Muscle of back (tissue), 13 donors: ENCODE measurements at places on chromosomes 2 and 18. TPM values are rescaled to one million over a fixed set of nuclear protein-coding genes. Genes with fewer than 3 reads are reported as not detected.

The CMPK2 gene
- 3.1 TPM for polyA plus RNA-seq

The ROCK1 gene
- polyA plus RNA-seq = 40.2 TPM

The C2orf49 gene
- polyA plus RNA-seq = 18.7 TPM

The ARMC9 gene
- 6.7 TPM for polyA plus RNA-seq

The ZSWIM2 gene
- polyA plus RNA-seq = not detected

The NFATC1 gene
- 12.5 TPM for polyA plus RNA-seq

The RBM44 gene
- 0.29 TPM for polyA plus RNA-seq

The GRP gene
- not detected for polyA plus RNA-seq

The SS18 gene
- polyA plus RNA-seq = 32.1 TPM

The GRB14 gene
- polyA plus RNA-seq = 2.3 TPM

The MBP gene
- 13.2 TPM for polyA plus RNA-seq

The GALR1 gene
- polyA plus RNA-seq = 0.03 TPM

- no peak for DNase-seq
Observed at GRCh38 chr2:8368463-8368862, 313.4 kb upstream of the ID2 start.

GRCh38 chr2:161111531-161111930 is 48.7 kb upstream of the TANK start:
- no peak for DNase-seq

GRCh38 chr2:95385570-95385984 is 16.9 kb upstream of the FAHD2A start:
- no peak for DNase-seq

DNA sequence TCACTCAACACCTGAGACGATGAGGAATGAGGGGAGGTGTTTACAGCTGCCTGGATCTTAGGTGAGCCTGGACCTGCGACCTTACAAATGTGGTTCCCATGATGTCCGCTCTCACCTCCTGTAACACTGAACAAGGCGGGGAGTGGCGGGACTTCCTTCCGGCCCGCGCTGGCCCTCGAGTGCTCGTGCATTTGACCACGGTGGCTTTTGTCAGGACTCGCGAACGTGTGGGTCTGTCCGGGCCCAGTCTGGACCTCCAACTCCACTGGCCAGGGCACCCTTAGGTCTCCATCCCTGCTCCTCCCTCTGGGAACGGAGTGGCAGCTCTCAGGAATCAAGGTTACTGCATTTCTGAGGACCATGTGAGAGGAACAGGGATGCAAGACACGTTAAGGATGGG is 263.0 kb upstream of the SALL3 start:
- no peak for DNase-seq

GRCh38 chr2:148658807-148659722 is 14.5 kb downstream of the EPC2 start:
- no peak for DNase-seq

DNA sequence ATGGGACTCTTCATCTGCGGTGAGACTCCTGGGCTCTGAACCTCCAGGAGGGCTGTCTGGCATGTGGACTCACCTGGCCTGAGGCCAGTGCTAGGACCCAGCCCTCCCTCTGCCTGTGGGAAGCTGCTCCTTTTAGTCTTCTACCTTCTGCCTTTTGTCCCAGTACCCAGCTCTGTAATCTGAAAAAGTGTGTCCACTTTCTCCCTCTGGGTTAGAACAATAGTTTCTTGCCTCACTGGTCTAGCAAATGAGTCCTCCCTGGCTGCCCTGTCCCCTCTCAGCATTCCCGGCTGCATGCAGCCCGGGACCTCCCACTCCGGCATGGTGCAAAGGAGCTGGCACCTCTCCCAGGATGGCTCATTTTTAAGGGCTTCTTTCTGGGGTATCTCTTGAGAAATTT is 25.9 kb downstream of the GKN2 start:
- DNase-seq = no peak

- DNase-seq = no peak
Observed at GRCh38 chr2:43127208-43127940, 99.0 kb downstream of the ZFP36L2 start.

GRCh38 chr2:149799013-149799705 is 211.6 kb upstream of the MMADHC start:
- peak; percentile 44 for DNase-seq

DNA sequence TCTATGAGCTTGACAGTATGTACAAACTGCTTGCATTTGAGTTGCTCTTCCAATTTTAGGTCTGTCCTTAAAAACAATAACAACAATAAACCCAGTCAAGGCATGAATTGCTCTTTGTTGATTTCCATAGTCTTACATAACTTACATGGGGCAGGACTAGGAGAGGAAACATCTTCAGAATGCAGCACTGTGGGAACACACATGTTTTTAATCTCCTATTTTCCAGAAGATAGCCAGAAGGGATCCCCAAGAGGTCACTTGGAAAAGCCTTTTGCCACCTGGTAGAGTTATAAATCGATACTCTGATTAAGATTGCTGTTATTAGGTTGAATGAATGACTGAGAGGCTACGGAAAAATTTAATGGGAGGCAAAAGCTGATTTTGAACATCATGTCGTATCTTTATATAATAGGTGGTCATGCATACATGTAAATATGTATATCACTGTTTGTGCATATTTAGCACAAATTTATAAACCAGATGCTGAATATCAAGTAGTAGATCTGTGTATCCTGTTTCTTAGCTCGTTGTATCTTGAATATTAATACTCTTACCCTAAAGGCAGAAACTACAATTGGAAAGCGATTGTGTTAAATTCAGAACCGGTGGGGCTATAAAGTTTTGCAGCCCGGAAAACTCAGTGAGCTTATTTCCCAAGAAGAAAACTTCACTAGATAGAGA is 479.4 kb upstream of the TCF4 start:
- peak; percentile 75 for DNase-seq

- no peak for DNase-seq
Observed at GRCh38 chr2:105929516-105929915, 184.8 kb downstream of the NCK2 start.

- DNase-seq = no peak
Observed at GRCh38 chr2:203909974-203910373, 26.6 kb upstream of the ICOS start.

- no peak for DNase-seq
Observed at GRCh38 chr2:88637464-88637863, 10.2 kb upstream of the EIF2AK3 start.

DNA sequence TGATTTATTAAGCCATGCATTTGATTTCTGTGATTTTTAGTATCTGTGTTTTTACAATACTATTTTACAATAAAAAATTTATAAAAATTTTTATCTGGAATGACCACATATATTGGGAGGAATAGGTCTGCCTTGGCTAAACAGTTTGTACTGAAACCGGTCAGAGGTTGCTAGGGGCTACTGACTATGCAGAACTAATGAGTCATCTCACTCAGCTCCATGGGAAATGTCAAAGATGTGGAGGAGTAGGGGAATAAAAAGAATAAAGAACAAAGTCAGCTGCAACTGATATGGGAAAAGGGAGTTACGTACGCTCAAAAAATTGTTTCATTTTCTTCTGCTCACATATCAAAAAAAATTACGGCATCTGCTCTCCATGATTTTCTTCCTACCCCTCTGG is 8.6 kb upstream of the TMEM163 start:
- no peak for DNase-seq

GRCh38 chr2:240851078-240851991 is 17.3 kb upstream of the AGXT start:
- peak; percentile 80 for DNase-seq

DNA sequence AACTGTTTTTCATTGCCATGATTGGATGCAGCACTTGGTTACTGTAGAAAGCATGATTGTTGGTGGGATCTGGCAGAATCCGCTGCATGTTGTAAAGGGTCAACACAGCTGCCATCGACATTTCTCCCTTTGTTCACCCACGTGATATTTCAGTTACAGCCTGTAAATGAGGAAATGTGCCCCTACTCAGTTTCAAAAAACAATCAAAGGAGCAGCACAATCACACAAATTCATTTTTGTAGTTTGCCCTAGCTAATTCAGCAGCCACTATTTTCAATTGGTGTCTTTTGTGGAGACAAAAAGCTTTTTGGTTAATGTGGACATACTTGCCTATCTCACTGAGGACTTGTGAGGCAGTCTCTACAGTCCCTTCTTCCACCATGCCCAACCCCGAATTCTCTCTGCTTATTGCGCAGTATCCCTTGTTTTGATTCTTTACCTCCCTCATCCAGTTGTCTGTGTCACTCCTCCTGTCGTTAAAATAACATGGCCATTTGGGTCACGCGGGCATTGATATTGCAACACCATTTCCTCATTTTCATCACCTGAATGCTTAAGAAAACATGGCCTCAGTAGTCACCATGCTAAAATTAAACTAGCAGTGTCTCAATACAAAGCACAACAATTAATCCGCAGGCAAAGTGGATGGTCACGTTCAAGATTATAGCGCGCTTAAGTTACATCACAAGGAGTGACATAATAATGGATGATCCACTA is 6.4 kb upstream of the PROC start:
- no peak for DNase-seq

DNA sequence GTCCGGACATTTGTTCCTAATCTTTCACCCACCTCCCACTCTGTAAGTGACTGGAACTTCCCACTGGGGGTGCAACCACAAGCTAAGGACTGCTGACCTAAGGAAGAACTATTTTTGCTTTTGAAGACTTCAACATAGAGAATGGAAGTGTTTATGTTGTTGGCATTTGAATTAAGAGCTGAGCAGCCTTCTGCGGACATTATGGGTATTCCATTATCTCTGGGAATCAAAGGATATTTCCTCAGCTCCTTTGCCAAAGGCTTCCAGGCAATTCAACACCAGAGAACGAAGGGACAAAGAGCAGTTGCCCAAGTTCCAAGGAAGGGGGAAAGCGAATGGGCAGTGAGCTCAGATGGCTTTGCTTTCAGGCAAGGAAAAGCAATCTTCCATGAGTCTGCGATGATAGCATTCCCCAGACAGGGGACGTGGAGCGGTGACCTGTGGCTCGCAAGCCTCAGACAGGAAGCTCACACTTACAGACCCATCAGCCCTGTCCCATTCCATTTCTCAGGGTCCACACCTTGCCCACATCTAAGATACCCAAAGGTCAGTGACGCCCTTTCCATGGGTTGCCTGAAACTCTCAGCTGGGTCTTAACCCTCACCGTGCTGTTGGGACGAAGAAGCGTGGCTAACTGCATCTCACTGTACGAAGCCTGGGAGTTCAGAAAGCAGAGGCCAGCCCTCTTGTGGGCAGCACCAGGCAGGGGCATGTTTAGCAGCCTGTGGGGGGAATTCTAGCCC is 116.8 kb downstream of the COPS8 start:
- no peak for DNase-seq

DNA sequence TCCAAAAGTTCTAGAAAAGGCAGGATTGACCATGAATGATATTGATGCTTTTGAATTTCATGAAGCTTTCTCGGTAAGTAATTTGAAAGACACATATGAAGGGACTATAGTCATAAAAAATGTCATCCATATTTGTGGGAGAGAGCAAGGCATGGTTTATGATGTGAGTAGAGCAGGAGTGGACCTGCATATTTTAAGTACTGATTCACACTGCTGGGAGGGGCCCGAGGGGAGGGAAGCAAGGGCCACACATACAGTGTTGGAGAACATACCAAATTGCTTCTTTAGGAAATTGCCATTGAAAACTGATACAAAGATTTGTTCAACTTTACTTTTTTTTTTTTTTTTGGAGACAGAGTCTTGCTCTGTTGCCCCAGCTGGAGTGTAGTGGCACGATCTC is 39.4 kb downstream of the HADHB start:
- no peak for DNase-seq

GRCh38 chr2:163602196-163602595 is 133.6 kb downstream of the FIGN start:
- DNase-seq = no peak

- no peak for DNase-seq
Observed at GRCh38 chr18:35511428-35511827, 13.7 kb upstream of the INO80C start.

DNA sequence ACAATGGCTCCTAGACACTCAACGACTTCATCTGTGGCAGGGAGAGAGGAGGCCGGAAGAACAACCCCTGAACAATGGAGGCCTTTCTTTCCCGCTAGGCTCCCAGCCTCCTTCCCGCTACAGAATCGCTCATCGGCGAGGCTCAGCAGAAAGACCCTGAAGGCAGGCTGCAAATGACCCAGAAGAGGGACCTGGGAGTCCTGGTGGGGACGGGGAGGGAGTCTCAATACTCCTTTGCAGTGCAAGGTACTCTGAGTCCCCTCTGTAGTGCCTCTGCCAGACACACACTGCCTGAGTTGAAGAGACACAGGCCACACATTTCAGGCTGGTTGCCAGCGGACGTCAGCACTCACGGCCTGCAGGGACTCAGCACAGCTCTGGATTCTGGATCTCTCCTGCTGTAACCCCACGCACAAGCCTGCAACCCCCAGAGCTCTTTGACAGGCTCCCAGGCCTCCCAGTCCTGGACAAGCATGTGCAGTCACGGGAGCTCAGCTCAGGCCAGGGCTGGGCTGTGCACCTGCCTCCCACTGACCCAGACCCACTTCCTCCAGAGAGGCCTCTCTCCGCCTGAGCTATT is 6.1 kb downstream of the GPR17 start:
- peak; percentile 60 for DNase-seq

- DNase-seq = no peak
Observed at GRCh38 chr2:15633043-15633970, 41.6 kb downstream of the DDX1 start.

- no peak for DNase-seq
Observed at GRCh38 chr2:29902356-29902755, 19.0 kb downstream of the ALK start.

- DNase-seq = no peak
Observed at GRCh38 chr2:128086244-128086643, 4.8 kb upstream of the UGGT1 start.

GRCh38 chr2:64325852-64326577 is 127.9 kb upstream of the LGALSL start:
- DNase-seq = no peak
